ENCODE measurements at places on chromosomes 4 and X.
A peak's percentile ranks its signal among the peaks of the same experiment; 100 is the strongest.

DNA sequence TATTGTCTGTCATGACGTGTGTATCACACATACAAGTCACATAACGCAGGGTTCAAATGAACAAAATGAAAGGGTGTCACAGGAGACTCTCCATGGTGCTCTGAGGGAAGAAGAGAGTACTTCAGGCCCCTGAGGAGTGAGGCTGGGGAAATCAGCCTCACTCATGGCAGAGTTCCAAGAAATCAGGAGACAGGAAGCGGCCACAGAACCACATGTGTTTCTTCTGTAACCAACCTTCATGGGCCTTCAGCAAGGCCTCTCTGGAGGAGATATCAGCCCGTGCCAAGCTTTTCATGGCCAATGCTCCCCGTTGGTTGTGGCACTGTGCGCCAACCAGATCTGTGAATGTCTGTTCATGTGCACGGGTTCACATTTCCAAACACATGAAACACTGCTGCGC lies 76.0 kb downstream of the NAT8L start:
- no peak for DNase-seq

DNA sequence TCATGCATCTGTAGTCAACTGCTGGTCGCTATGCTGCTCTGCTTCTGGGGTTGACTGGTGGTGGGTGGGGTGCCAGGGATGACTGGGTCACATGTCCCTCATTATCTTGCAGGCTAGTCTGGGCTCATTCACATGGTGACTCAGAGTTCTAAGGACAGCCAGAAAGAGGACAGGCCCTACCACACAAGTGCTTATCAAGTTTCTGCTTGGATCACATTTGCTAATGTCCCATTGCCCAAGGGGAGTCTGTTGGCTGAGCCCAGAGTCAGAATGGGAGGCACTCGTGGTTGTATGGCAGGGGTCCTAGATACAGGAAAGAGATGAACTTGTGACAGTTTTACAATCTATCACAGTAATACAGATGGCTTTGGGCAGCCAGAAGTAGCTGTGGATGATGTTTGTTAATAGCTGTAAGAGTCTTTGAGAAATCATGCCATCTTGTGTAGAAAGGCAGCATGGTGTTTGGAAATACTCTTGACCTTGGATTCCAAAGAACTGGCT lies 221.3 kb downstream of the GPAT3 start:
- DNase-seq = no peak

GRCh38 chr4:181674315-181674875 lies 568.8 kb upstream of the TENM3 start:
- DNase-seq = no peak

DNA sequence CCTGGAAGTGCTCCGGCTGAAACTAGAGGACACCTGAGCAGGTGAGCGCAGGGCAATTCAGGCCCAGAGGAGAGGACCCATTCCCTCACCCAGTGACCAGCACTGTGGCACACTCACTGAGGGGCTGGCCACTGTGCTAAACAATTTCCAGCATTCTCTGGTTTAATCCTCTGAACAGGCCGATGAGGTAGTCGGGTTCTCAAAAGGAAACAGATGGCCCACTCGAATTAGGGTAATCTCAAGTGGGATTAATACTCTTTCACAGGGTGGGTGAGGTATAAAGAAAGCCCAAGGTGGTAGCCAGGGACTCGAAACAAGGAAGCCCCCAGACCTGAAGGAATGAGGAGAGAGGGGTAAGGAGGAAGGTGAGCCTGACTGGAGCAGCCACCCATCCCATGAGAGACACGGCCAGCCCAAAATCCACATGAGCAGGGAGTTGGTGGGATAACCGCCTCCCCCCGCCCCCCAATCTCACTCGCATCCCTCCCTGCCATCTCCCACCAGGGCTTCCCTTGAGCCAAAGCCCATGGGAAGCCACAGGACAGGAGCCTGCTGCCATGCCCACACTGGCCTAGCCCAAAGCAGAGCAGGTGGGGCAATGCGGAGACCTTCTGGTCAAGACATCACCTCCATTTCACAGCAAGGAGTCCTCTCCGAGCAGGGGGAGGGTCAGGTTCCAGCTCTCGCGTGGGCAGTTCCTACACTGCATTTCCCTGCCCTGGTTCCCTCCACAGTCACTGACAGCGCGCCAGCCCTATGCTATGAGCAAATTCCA lies 55.0 kb downstream of the SH3KBP1 start:
- DNase-seq = no peak

GRCh38 chr4:20418861-20419451 lies 167.3 kb downstream of the SLIT2 start:
- no peak for DNase-seq

- DNase-seq = no peak
Observed at GRCh38 chr4:150286656-150287055, 208.4 kb downstream of the DCLK2 start.

DNA sequence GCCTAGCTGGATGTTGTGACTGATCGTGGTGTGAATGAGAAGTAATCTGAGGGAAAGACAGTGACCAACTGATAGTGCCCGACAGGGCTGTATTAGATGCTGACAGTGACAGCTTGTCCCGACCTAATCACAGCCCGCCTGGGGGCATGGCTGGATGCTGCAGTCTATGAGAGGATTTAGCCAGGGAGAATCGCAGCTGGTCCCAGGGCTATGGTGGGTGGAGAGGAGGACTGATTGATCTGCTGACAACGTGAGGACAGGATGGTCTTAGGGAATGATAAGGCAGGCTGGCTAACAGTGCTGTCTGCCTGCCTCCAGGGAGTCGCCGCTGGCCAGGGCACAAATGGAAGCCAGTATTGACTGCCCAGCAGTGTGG lies 621 bp upstream of the SUV39H1 start:
- no peak for DNase-seq

DNA sequence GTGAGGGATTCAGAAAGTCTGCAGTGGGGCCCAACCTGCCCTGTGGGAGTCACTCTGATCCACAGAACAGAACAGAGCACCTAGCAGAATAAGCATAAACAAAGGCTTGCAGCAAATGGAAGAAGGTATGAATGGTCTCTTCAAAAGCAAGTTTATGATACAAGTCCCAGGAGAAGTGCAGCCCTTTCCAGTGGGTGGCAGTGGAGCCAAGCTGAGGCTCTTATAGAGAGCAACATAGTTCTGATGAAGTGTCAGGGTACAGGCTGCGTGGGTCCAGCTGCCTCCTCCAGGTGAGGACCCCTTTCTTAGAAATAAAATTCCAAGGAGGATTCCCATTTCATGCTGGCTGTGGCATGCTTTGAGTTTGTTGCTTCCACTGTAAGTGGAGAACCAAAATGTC lies 88.8 kb upstream of the PAK3 start:
- DNase-seq = no peak

GRCh38 chrX:39814391-39814790 lies 283.4 kb downstream of the BCOR start:
- DNase-seq = no peak

GRCh38 chrX:56232221-56233082 lies at the start of gene KLF8:
KLF8 (plus strand) TSS chrX:56232356; CDS start chrX:56233335, 979 bp downstream.
- peak; percentile 13 for DNase-seq

DNA sequence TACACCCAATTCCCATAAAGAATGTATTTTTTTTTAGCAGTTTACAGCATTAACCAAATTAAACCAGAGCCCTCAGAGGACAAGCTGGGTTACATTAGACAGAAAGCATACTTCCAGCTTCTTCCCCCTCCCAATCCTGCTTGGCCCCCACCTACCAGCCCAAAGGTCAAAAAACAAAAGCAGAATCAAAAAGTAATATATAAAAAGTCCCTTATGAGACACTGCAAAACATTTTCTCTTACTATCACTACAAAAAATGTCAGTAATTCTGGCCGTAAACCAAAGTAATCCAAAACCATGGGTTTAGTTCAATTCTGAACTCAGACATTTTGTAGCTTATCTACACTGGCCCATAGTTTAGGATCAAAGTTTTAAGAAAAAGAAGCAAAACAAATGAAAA lies 38.0 kb downstream of the APBB2 start:
- DNase-seq = no peak

DNA sequence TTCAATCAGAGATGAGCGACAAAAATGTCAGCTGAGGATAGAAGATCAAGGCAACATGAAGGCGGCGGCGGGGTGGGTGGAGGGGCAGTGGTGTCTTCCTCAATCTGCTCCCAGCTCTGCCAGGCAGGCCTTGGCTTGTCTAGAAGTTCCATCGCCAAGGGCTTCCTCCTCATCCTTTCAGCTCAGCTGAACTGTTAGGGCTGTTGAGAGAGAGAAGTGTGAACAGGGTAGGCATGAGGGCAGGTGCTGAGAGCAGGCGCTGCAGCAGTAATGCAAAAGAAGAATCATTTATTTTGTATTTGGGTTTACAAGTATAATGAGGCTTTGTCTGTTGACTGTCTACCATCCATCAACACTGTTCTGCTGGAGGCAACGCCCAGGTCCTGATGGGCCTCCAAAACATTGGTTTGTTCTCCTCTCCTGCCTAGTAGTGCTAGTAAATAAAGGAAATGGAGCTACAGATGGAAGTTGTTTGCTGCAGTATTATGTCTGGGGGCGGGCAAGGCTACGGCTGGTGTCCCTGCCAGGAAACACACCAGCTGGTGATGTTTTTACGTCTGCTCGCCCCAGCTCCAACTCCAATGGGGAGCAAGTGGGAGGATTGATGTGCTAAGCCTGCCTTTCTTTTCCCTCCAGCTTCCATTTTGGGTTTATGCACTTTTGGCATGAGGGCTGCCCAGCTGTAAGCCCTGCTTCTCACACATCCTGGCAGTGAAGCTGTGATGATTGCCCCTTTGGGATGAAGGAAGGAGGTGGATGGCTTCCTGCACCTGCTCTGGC lies 139.4 kb upstream of the BOD1L1 start:
- DNase-seq = no peak

DNA sequence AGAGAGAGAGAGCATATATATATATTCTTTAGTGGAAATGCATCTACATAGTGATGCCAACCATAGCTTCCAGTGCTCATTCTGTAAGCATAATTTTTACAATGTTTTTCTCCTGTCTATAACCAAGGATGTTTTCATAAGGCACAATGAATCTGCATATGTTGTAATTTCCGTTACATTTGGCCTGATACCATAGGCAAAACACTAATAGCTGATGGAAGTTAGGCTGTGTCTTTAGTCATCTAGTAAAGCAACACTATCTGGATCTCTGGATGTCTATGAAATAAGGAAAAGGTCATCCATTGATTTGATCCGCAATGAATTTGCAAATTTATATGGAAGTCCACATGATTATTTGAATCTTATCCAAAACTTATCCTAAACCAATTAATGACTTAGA lies 8.1 kb downstream of the PCDH7 start:
- DNase-seq = no peak

DNA sequence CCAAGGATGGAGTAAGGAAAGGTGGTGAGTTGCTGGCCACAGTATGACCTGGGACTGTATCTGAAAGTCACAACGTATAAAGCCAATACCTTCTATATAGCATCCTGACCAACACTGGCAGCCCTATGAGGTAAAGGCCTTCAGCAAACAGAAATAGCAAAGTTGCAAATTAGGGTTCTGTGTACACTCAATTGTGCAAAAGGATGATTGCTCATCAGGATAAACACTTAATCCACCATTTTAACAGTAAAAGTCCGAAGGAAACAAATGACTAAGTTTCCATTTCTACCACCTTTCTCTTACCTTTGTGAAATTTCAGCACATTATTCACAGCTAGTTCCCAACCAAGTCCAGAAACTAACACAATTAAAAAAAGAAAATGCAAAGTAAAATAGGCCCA lies 1.4 kb upstream of the FNIP2 start:
- no peak for DNase-seq

- DNase-seq = no peak
Observed at GRCh38 chr4:145483514-145483913, 1.9 kb downstream of the SMAD1 start.

GRCh38 chr4:88147799-88148217 lies 10.6 kb downstream of the ABCG2 start:
- DNase-seq = no peak

GRCh38 chr4:146190456-146190855 lies 14.9 kb downstream of the LSM6 start:
- DNase-seq = no peak
